ENCODE measurements at places on chromosomes 6 and 20.

DNA sequence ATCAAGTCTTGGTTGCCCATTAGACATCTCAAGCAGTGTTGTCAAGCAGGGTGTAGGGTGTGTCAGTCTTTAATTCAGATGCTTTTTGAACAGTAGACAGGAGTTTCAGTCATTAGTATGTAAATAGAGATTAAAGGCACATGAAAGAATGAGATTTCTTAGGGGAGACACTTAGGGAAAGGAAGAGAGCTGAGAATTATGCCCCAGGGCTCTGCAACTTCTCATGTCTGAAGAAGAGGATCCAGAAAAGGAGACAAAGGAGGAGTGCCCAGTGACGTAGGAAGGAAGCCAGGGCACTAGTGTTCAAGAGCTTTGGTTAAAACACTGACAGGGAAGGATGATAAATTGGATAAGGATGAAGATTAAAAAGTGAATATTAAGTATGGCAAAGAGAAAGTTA lies 569.7 kb downstream of the NKAIN2 start:
- no peak for DNase-seq

- DNase-seq: no peak
Observed at GRCh38 chr6:138752017-138752416, 21.6 kb upstream of the CCDC28A start.

GRCh38 chr6:40164345-40164755 lies 230.1 kb upstream of the MOCS1 start:
- peak; percentile 79 for DNase-seq

DNA sequence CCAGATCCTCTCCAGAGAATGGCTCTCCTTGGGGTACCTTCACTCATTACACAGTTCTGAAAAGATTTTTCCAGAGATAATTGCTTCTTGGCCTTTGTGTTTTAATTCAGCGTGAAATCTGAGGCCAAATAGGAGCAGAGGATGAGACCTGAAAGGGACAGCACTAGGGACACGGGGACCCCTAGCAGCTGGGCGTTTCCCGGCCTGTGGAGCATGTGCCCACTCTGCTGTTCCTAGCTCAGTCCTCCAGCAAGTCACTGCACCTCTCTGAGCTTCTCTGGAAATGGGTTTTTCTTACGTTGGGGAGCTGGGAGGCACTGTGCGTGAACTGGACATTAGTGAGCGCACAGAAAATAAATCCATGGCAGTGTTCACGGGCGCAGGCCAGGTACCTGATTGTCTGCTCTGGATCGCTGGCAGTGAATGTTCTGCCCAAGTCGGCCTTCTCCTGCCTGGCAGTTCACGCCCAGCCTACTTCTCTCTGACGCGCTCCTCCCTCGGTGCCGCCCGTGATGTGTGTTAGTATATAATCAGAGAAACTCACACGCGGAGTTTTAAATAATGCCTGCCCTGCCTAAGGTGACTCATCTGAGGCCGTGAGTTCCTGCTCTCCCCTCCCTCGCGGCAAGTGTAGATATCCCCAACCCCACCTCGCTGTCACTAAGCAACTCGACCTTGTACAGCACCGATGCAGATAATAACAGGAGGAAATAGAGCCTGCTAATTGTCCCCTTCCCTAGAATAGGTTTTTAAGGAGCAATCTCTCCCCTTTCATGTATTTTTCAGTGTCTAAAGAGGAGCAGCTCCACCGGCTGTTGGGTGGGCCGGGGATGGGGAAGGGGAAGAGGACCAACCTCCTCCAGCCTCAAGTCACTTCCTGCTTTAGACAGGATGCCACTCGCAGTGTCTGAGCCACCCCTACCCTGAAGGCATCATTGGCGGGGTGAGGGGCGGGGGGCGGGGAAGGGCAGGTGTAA lies 2.7 kb upstream of the TUBB2A start:
- DNase-seq: peak; percentile 57

DNA sequence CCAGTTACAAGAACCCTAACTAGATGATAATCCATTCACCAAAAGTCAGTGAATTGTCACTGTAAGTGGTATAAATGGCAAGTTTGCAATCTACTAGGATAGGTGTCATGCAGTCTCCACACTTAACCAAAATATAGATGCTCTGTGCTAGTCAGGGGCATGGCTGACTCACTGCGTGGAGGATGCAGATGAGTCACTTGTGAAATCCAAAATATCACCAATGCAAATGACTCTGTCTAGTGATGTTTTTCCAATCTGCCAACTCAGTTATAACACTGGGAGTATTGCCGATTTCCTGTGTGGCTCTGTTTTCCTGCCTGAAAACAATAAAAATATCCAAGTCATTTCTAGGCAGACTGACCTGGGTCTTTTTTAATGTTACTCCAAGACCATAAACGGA lies 47.8 kb upstream of the NRSN1 start:
- no peak for DNase-seq

- no peak for DNase-seq
Observed at GRCh38 chr6:49987749-49988148, 18.3 kb upstream of the DEFB113 start.

DNA sequence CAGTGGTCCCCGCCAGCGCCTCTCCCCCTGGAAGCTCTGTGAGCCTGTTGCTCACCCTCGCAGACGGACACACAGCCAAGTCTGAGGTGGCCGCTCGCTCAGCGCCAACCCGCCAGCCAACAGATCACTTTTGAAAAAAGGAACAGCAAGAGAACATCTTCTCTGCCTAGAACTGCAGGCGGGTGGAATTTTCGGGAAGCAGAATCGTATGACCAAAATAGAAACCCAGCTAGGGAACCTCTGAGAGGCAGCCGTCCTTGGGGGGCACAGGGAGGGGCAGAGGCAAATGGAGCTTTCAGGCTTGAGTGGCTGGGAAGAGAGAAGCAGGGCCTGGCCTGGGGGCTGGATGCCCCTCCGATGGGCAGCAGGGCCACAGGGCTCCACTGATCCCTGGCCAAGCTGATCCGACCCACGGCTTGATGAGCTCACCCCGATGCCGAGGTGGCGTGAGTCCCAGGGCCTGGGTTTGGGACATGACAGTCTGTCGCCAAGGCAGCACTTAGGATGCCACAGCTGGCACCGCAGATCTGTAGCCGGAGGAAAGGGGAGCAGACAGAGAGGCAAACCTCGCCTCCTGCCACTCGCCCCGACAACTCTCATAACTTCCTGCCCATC lies 9.8 kb downstream of the NFATC2 start:
- no peak for DNase-seq

GRCh38 chr6:20718705-20719653 lies 184.7 kb downstream of the CDKAL1 start:
- no peak for DNase-seq

GRCh38 chr6:126302191-126302590 lies 37.7 kb upstream of the CENPW start:
- DNase-seq: no peak

DNA sequence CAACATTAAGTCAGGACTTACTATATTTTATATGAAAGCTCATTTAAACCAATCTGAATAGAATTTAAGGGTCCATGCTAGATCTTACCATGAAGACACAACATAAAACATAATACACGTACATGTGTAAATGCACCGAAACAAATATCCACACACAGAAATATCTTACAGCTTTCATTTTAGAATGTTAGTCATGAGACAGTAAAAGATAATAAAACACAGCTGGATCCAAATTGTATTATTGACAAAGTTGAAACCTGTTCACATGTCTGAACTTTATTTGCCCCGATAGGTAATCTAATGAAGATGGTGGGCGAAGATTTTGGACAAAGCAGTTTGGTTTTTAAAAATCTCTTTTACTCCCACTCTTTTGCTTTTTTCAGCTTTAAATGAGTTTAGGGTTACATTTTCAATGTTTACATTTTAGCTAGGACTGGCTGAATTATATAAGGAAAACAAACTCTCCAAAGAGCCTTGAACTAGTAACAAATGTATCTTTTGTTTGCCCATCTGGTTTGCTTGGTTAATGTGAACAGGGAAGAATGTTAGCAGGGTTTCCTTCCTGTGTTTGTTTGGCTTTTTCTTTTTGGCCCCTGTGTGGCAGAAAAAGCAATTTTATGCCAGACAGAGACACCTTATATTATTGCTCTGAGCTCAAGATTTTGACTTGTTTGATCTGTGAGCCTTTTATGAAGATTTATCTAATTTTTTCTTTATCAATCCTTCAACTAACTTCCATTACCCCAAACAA lies 5.1 kb upstream of the TMEM181 start:
- no peak for DNase-seq

DNA sequence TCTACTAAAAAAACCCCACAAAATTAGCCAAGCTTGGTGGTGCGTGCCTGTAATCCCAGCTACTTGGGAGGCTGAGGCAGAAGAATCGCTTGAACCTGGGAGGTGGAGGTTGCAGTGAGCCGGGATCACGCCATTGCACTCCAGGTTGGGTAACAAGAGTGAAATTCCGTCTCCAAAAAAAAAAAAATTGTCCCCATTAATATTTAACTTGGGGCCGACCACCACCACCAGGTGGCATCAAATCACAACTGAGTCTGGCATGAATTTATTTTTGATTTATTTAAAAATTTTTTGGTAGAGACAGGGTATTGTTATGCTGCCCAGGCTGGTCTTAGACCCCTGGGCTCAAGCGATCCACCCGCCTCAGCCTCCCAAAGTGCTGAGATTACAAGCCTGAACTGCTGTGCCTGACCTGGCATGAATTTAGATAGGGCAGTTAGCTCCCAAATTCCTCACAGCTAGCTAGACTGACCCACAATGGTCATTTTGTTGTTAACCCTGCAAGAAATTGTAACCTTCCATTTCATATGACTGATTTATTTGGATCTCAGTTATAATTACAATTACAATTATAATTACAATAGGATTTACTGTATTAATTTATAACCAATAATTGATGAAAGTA lies 17.1 kb upstream of the BEND3 start:
- peak; percentile 31 for DNase-seq

DNA sequence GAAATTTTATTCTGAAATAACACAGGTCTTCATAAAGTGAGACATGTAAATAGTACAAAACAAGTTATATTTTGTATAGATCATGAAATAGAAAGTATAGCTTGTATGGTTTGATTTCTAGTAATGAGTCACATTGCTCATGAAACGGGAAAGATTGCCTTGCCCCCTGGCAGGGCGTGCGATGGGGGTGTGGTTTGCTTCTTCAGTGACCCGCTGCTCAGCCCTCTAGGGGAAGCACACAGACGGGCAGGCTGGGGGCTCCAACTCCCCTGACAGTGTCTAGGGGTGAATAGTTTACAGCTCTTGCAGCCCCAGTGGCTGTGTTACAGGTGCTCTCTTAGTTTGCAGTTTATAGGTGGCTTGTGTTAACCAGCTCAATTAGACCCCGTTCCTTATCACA lies 170.5 kb upstream of the RGS17 start:
- DNase-seq: no peak

GRCh38 chr6:1585669-1586049 lies 24.1 kb upstream of the FOXC1 start:
- DNase-seq: no peak

DNA sequence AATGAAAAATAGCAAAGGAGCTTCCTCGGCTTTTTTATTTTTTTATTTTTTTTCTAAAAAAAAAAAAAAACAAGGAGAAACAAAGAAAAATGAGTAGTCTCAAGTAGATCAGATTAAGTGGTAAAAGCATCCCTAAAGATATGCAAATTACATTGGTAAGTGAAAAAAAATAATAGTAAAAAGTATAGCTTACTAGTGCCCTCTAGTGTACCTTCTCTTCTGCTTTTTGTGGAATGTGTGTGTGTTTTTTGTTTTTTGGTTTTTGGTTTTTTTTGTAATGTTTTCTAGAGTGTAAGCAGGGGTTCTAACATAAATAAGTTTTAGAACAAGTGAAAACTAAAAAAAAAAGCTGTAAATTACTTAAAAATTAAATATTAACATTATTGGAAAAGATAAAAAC lies 1062.0 kb downstream of the HACE1 start:
- no peak for DNase-seq

DNA sequence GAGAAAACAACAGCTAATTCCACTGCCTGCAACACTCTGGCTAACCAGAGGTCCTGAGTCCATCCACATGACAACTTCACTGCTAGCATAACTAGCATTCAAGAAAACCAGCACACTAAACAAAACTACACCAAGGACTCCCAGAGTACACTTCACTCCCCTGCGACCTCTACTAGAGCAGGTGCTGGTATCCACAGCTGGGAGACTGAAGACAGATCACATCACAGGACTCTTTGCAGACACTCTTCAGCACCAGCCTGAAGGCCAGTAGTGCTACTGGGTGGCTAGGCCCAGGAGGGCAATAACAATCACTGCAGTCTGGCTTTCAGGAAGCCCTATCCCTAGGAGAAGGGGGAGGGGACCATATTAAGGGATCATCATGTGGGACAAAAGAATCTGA lies 54.4 kb upstream of the MYB start:
- no peak for DNase-seq

DNA sequence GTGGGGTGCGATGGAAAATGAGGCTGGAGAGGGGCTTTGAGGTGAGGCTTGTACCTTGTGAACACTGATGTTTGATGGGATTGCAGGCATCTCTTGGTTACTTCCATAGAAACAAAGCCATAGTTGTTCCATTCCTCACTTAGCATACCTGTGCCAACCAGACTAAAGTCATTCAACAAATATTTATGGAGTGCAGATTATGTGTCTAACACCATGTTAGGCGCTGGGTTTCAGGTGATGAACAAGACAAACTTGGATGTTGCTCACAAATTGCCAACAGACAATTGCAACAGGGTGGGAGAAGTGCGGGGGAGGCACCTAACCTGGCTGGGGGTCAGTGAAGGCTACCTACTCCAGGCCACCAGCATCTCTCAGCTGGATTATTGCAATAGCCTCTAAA lies 1.5 kb downstream of the TTPAL start:
- no peak for DNase-seq

DNA sequence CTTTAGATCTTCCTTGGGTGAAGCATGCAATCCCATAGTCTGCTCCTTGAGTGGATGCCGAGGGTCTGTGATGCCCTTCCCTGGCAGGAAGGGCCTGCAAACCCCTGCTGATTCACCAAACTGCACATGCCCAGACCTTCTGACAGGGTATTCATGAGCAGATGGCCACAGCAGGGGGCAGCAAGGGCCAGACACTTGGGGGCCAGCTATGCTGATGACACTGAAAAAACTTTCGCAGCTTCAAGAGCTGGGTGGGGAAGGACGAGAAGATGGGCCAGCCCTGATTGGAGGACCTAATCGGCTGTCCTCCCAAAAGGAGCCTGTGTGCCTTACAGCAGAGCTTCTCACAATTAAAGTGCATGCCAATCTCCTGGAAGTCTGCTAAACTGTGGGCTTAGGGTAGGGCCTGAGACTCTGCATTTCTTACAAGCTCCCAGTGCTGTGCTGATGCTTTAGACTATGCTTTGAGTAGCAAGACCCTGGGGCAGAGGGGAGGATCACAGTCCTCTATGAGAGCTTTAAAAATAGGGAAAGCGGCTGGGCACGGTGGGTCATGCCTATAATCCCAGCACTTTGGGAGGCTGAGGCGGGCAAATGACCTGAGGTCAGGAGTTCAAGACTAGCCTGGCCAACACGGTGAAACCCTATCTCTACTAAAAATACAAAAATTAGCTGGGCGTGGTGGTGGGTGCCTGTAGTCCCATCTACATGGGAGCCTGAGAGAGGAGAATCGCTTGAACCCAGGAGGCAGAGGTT lies 15.2 kb upstream of the GDAP1L1 start:
- DNase-seq: no peak

Data from SHP77 treated with DMSO at 0.1 percent for 48 hours (cell line).